Prostate gland (tissue), 2 donors: ENCODE measurements at places on chromosomes 12 and 14.

GRCh38 chr14:35631071-35631805 lies 97.3 kb downstream of the INSM2 start:
- DNase-seq, result no peak

- DNase-seq, result no peak
Measured at GRCh38 chr14:26873362-26873960, 275.6 kb upstream of the NOVA1 start.

GRCh38 chr14:55508676-55509075 lies 68.3 kb upstream of the TBPL2 start:
- no peak for DNase-seq

- DNase-seq, result no peak
Measured at GRCh38 chr12:6323340-6323994, 13.0 kb downstream of the PLEKHG6 start.

DNA sequence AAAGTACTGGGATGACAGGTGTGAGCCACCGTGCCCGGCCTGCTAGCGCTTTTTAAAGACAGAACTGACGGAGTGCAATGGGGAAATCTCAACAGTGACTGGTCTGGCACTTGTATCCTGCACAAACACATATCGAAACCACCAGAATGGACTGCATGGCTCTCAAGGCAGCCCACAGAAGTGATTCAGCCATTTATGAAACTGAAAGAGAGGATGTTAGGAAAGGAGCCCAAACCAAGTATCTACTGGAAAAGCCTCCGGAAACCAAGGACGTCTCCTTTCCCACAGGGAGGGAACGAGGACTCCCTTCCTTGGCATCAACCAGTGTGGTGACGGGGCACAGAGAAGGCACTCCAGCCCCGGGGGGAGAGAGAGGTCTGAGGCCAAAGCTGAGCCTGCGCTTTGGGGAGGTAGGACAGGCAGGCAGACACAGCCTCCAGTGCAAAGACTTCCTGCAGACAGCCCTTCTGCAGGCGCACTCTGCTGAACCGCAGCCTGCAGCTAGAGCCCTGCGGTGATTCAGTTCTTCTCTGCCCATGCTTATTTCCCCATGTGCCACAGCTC lies 16.5 kb downstream of the SLC15A4 start:
- DNase-seq, result no peak
